ENCODE measurements at places on chromosomes 7 and 10.

- no peak for DNase-seq
Observed at GRCh38 chr10:117610321-117610720, 67.8 kb downstream of the EMX2 start.

DNA sequence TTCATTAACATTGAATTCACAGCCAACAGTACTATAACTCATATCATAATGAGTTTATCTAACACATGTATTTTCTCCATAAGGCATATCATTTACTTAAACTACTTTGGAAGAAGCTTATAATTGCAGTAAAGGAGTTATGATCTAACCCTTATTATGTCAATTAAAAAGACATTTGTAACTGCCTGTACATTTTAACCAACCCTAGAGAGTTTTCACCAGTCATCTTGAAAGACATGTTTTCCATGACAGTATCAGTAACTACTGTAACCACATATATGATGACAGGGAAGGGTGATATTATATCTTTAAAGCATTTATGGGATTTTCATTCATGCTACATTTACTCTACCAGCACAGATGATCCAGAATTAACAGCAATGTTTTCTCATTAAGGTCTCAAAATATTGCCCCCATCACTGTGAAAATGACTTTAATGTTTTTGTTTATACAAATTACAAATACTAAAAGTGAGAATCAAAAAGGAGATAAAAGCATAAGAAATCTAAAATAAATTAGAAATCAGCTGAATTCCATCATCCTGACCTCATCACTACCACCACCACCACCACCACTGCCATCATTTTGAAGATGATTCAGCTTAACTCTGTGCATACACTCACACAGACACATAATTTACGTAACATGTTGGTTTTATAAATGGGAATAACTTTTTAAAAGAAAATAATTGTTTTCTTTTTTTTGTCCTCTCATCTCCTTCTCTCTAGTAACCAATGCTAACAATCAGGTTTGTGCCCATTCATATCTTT, 53.6 kb downstream of the MKLN1 start:
- no peak for DNase-seq

DNA sequence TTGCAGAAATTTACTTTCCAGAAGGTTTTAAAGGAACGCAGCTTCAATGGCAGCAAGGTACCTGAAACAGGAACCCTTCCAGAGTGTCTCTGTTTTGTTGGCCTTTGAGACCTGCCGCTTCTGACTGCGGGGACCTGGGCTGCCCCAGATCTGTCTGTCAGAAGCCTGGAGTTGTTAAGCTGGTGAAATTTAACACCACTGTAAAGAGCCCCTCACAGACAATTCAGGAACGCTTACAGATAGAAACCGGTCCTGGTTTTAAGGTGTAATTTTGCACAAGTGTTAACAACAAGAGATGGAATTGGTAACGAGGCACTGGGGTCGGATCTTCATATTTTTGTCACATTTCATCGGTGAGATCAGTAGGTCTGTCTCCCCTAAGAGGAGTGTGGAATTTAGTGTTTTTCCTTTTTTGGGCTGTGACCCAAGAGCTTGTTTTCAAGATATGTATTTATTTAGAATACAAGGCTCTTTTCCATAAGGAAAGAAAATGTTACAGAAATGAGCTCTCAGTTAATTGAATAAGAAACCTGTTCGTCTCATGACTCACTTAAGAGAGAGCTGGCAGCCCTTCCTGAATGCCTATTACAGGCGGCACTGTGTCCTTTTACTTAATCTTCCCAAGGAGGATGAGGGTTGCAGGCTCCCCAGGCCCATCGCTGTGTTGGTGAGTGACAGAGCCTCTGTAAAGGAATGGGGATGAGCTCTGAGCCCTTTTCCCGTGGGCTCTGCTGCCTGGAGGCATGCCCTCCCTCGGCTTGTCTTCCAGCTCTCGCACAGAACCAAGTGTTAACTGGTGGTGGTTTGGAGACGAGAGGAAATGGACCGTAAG, 168.7 kb downstream of the CUX1 start:
- no peak for DNase-seq

- DNase-seq = no peak
Observed at GRCh38 chr10:105328503-105329133, 687.5 kb downstream of the SORCS3 start.

GRCh38 chr10:128203028-128203427, 76.8 kb upstream of the MKI67 start:
- DNase-seq = no peak

- no peak for DNase-seq
Observed at GRCh38 chr10:10915215-10915614, 102.5 kb upstream of the CELF2 start.

- no peak for DNase-seq
Observed at GRCh38 chr10:33807531-33808359, 473.3 kb upstream of the NRP1 start.

DNA sequence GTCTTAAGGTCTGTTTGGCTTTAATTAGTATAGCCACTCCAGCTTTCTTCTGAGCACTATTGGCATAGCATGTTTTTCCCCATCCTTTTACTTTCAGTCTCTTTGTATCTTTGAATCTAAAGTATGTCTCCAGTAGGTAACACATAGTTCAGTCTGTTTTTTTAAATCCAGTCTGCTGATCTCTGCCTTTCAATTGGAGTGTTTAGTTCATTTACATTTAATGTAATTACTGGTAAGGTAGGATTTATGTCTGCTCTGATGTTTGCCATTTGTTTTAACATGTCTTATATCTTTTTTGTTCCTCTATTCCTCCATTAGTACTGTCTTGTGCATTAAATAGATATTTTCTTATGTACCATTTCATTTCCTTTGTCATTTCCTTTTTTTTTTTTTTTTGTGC, 72.5 kb downstream of the EXOC6 start:
- DNase-seq = no peak

- DNase-seq = no peak
Observed at GRCh38 chr7:94605031-94605430, 50.9 kb downstream of the SGCE start.

DNA sequence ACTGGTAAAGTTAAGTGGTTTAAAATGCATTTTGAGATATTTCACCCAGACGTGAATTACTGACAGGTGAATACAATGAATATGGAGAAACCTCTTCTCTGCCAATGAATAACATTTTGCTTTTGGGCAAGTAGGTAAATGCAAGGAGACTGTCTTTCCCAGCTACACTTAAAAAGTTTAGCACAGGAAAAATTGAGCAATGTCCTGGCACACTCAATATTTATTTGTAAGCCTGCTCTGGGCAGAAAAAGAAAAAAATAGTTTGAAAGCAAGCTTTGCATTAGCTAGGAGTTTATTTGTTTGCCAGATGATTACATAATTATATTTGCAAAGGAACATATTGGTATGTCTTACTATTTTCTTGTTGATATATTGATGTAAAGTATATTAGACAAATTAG, 624.2 kb downstream of the ACTR3B start:
- no peak for DNase-seq

DNA sequence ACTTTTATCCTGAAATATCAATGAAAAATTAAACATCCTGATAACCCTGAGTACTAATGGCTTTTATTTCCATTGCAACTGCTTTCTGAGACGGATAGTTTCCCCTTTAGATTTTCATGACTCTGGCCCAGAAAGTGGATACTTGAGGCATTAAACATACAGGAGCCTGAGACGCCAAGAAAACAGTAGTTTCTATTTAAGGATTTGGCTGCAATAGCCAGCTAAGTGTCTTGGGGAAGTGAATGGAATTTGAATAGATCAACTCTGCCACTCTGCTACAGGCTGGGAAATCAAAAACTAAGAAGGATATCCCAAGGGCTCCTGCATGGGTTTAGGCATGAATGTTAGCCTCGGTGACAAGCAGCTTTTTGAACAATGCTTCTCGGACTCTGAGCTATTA, 24.7 kb upstream of the GPAM start:
- DNase-seq = no peak

DNA sequence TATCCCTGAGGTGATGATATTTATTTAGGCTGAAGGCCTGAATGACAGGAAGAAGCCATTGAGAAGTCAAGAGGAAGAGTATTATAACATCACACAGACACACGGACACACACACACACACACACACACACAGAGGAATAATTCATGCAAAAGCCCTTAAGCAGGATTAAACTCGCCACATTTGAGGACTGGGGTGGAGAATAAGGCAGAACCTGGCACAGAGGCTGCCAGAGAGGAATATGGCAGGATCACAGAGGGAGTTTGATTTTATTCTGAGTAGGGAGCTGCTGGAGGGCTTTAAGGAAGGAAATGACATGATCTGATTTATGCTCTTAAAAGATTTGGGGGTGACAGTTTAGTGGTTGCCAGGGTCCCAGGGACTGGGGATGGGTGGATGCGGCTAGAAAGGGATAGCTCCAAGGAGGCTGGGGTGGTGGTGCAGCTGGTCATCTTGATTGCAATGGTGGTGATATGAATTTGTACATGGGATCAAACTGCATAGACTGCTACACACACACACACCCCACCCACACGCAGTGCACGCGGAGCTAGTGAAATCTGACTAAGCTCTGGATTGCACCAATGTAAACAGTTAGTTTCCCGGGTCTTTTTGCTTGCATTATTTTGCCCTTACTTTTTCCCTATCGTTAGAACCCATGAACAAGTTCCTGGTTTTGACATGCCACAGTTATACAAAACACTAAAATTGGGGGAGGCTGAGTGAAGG, 11.2 kb downstream of the SMURF1 start:
- DNase-seq = no peak
